ENCODE measurements at places on chromosomes 2 and 18.

DNA sequence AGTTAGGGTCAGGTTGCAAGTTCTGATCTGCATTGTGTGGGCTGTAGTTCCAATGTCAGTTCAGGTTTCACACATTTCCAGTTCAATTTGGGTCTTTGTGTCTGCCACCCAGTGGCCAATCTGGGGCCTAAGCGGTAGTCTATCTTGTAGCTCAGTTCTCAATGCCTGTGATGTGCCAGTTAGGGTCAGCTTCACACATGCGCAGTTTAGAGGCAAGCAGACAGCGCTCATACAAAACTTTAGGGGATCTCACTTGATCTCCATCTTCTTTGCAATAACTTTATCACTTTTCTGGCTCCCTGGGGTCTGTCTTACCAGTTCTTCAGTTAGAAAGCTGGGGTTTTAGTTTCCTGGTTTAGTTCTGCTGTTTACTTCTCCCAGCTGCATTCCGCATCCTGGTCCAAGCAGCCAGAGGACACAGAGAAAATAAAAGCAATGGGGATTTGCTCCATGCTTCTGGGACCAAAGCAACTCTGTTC, 11.0 kb upstream of the ZNF24 start:
- DNase-seq: peak; percentile 36

DNA sequence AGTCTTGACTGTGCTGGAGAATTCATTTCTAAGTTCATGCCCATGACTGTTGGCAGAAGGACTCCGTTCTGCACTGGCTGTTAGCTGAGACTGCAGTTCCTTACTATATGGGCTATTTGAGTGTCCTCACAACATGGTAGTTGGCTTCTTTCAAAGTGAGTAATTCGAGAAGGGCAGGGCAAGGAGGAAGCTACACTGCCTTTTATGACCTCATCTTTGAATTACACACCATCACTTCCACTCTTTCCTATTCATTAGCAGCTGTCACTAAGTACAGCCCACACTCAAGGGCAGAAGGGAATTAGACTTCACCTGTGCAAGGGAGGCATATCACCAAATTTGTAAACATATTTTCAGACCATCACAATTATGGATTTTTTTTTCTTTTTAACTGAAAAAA, 55.9 kb upstream of the EPAS1 start:
- no peak for DNase-seq

DNA sequence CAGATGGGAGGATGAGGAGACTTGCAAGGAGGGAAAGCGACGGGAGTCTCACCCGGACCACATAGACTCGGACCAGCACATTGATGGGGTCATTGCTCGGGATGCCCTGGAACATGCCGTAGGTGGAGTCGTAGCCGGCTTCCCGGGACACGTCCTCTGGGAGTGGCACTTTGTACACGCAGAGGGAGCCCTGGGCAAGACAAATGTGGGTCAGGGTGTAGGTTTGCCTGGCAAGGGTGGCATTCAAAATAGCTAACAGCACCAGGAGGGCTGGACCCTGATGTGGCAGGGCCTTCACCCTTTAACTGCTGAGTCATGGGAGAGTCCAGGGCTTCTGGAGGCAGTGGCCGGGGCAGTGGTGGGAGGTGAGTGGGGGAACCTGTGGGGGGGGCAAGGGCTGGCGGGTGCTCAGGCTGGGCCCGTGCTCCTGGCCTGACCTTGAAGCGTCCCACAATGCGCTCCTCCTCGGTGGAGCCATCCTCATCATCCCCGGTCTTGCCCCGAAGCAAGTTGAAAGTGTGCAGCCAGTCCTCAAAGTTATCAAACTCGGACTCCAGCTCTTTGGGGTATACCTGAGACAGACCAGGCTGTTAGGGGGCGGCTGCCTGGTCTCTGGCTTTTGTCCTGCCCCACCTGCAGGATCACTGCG, 11.1 kb downstream of the OTOF start:
- no peak for DNase-seq

DNA sequence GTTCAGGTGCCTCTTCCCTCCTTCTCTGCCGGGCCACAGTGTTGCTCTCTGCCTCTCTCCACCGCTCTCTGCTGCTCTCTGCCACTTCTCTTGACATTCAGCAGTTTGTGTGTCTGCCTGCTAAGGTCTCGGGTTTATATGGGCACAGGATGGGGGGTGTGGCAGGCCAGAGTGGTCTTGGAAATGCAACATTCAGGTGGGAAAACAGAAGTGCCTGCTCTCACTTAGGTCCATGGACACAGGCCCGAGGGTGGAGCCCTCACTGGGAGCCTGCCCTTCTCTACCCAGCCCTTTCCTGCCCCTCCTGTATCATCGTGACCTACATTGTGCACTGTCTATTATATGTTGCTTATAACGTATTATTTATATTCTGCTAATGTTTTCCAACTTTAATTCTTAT, 120.8 kb upstream of the TMEM18 start:
- no peak for DNase-seq

GRCh38 chr2:238635647-238636051, 208.9 kb downstream of the ASB1 start:
- DNase-seq: no peak

GRCh38 chr2:2942225-2942624, 435.4 kb downstream of the EIPR1 start:
- DNase-seq: no peak

DNA sequence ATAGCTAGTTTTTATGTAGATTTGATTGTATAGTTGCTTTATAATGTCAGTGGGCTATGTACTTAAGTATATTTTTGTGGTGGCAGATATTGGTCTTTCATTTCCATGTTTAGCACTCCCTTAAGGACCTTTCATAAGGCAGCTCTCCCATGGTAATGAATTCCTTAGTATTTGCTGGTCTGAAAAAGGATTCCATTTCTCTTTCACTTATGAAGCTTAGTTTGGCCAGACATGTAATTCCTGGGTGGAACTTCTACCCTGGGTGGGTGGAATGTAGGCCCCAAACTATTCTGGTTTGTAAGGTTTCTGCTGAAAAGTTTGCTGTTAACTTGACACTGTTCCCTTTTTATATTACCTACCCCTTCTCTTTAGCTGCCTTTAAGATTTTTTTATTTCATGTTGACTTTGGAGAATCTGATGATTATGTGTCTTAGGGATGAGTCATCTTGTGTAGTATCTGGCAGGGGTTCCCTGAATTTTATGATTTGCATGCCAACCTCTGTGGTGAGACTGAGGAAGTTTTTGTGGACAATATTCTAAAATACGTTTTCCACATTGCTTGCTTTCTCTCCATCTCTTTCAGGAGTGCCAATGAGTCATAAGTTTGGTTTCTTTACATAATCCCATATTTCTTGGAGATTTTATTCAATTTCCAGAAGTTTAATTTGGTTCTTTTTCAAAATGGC, 65.4 kb upstream of the VRK2 start:
- DNase-seq: peak; percentile 67

- no peak for DNase-seq
Observed at GRCh38 chr2:205745661-205746419, 63.5 kb downstream of the NRP2 start.

DNA sequence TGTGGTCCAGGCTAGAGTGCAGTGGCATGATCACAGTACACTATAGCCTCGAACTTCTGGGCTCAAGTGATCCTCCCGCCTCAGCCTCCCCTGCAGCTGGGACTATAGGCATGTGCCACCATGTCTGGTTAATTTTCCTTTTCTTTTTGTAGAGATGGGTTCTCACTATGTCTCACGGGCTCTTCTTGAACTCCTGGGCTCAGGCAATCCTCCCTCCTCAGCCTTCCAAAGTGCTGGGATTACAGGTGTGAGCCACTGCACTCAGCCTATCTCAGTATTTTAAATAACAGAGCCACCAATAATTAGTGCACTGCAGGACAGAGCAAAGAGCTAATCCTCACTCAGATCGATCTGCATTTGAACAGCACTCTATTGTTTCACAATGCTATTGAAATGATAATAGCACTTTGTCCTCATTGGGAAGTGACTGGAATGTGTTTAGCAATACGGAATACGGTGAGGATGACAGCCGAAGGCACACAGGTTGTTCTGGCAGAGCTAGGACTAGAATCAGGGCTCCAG, 335.9 kb downstream of the DLGAP1 start:
- DNase-seq: no peak

DNA sequence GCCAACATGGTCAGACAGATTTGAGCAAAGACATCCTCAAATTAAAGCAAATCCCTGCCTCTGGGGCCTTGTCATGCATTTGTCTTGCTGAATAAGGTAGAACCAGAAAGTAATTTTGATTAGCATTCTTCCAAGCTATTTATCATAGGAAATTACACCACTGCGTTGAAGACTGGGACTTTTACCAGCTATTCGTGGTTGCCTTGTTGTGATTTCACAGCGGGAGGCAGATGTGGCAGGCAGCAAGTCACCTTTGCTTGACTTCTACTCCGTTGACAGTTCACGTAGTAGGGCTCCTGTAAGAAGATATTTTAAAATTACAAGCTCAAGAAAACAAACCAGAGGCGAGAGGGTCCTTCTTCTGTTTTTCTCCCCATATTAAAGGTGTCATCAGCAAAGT, 80.6 kb downstream of the EN1 start:
- no peak for DNase-seq

GRCh38 chr18:13580991-13581390, 145.4 kb downstream of the FAM210A start:
- no peak for DNase-seq

DNA sequence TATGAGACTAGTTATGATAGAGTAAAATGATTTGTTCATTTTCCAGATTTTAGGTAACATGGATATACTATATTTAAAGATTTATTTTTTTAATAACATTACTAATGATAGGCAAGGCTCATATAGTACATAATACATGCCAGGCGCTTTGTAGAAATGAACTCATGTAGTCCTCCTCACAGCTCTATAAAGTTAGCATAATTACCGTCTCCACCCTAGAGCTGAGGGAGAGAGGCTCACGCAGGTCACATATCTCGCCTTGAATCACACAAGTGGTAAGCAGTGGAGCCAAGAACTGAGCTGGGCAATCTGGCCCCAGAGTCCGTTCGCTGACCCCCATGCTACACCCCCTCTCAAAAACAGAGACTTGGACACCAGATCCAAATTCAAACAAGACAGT, 222.5 kb downstream of the FAM210A start:
- DNase-seq: no peak

DNA sequence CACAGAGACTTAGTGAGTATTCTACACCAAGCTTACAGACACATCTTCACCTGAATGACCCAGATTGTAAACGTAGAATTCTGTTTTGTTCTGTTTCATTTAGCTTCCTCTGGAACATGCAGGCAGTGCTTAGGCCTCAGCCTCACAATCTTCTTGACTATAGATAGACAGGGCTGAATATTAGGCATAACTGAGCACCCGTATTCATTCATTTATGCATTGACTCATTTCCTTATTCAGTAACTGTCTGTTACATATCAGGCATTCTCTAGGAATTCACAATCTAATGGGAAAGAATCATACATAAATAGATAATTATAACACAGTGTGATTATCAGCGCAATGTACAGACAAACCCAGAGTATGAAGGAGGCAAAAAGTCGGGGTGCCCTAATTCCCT, 124.9 kb upstream of the ETAA1 start:
- peak; percentile 24 for DNase-seq

DNA sequence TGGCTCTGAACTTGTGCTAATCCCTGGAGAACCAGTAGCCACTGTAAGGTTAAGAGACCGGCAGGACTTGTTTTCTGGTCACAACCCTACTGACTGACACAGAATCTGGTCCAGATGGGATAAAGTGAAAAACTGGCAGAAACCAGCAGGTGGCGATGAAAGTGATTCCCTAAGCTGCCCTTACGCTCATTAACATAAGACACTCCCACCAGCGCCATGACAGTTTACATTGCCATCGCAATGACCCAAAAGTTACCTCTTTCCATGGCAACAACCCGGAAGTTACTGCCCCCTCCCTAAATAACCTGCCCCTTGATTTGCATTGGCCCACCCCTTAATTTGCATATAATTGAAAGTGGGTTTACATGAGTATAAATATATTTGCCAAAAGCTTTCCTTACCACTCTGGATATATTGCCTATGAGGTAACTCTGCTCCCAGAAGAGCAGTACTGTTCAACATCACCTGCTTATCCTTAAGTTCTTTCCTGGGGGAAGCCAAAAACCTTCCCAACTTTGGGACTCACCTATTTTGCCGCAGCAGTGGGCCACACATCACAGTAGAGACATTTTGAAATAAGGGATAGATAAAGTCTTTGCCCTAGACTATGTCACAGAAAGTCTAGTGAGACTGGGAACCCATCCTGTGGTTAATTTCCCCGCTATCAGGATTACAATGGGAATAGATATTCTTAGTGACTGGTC, 35.8 kb upstream of the AFF3 start:
- no peak for DNase-seq

DNA sequence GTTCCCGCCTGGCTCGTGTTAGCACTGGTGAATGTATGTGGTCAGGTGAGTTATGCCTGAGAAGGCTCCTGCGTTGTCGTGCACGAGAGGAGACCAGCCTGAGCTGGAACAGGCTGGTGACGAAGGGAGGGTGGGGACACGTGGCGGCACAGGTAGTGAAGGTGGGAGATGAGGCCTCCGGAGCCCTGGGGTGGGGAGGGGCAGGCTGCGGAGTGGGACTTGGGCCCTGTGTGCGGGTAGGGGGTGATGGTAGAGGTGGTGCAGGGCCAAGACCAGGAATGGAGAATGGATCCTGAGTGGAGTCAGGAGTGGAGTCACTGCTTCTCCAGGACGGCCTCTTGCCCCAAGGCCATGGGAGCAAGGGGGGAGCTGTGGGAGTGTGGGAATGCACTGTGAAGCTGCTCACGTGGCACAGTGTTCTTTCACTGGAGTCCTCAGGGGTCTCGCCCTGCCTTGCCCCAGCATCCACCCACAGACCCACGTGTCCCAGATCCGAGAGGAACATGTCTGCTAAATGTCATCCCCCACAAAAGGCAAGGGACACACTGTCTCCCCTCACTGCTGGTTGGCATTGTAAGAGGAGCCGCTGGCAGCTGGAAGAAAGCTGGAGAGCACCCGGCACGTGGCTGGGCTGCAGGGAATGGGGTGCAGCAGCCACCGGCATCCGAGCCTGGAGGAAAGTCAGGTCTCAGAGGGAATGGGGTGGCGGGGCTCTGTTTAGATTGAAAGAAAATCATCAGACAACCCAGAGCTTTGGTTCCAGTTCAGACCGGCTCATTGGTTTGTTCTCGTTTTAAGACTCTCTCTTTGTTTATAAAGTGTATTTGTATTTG, 63.7 kb downstream of the CYP26B1 start:
- DNase-seq: no peak

GRCh38 chr18:46169464-46169941, 65.3 kb downstream of the HAUS1 start:
- no peak for DNase-seq

DNA sequence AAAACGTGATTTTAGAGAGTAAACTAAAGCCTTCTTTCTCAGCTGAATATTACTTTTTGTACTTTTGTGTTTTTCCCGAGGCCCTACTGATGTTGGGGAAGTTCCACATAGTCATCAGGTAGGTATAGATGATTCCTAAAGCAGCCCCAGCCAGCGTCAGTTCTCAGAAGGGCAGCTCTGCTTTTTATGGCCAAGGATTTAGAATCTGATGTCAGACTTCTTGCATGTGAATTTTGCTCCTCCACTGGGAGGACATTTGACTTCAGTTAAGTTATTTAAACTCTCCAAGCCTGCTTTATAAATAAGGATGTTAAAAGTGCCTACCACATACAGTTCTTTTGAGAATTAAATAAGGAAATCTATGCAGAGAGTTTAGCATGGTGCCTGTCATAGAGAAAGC, 130.8 kb downstream of the NCKAP5 start:
- no peak for DNase-seq

GRCh38 chr2:223036790-223037444, 15.1 kb upstream of the KCNE4 start:
- DNase-seq: no peak
